ENCODE measurements at places on chromosomes 12 and 14.

DNA sequence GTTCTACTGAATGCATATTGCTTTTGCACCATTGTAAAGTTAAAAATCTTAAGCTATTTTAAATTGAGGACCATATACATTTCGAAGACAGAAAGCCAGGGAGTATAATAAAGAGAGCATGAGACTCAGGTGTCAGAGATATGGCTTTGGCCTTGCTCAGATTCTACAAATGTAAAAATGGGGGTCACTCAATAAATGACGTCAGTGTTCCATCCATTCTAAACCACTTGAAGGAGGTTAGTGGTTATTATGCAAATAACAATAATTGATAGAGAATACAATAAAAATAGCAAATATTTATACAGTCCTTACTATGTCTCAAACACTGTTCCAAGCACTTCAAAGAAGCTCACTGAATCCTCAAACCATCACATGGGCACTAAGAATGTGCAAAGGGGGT is 20.1 kb downstream of the RTN1 start:
- no peak for DNase-seq

DNA sequence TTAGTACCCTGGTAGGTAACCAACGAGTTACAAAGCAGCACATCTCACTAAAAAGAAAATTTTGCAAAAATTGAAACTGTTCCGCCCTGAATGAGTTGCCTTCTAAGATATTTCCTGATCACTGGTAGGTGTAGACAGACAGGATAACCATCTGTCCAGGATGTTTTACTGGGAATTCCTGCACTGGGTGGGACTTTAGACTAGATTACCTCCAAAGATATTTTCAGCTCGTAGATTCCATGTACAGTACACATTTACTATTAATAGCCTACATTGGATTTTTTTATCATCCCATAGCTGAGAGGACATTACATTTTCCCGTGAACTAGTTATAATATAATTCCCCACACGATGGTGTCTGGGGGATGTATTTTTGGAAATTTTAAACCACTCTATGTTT is 139.6 kb downstream of the DYRK2 start:
- no peak for DNase-seq

DNA sequence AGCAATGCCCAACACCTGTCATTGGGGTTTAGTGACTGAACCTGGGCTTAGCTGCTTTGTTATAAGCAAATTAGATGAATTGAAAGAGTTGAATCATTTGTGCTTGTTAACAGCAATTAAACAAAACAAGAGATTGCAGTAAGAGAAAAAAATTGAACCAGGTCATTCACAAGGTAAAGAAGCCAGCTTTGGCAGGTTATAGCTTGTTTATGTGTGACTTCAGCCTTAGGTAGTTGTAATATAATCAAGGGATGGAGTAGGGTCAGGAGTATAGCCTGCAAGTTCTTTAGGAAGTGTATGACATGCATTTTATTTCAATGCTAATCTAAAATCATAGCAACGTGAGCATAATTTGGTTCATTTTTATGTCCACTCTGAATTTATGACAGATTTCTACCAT is 63.4 kb upstream of the PLEKHG3 start:
- DNase-seq: no peak

GRCh38 chr14:77141214-77142004 is at the start of gene ZDHHC22:
Gene ZDHHC22 (minus strand): TSS chr14:77141791. CDS start chr14:77139738, 2,053 bp downstream.
- no peak for DNase-seq

GRCh38 chr14:90079576-90079975 is 17.8 kb downstream of the KCNK13 start:
- no peak for DNase-seq

- no peak for DNase-seq
Measured at GRCh38 chr12:30757316-30757715, 2.6 kb upstream of the CAPRIN2 start.

DNA sequence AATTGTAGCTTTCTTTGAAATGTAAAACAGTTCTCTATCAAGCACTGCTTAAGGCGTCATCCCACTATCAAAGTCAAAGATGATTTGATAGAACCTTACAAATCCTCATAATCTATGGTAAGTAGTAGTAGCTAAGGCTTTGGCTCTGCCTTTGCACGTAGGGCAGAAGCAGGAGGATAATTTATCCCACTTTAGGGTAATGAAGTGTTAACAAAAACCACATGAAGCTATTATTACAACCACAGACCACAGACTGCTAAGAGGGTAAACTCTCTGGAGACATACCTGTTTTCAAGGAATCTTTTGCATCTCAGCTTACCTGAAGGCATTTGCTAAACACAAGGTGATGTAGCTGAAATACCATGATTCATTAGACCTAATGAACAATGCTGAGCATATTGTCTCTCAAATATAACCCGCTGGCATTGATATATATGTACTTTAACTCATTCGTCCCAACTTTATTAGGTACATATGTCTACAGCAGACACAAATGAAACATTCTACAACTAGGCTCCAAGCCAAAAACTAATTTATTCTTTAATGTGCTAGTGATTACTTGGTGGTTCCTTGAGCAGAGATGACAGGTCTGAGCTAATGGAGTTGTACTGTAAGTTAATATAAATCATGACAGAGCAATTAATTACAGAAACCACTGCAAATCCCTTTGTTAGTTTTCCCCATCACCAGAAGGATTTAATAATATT is 368.8 kb downstream of the ETNK1 start:
- no peak for DNase-seq

DNA sequence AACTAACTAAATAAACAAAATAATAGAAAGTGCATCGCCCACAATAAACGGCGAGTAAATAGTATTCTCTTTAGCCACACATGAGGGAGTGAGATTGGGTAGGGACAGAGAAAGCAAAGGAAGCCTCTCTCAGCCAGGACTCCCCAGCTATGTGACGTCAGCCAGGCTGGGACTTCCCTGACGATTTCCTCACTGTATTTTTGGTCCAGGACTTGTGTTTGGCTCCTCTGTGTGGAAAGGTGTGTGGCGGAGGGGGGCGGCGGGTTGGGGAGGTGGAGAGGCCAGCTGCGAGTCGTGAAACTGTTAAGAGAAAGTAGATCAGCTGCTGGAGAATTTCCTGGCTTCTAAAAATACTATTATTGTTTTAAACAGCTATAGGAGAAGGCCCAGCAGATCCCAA is 1124.6 kb downstream of the AACS start:
- DNase-seq: no peak

DNA sequence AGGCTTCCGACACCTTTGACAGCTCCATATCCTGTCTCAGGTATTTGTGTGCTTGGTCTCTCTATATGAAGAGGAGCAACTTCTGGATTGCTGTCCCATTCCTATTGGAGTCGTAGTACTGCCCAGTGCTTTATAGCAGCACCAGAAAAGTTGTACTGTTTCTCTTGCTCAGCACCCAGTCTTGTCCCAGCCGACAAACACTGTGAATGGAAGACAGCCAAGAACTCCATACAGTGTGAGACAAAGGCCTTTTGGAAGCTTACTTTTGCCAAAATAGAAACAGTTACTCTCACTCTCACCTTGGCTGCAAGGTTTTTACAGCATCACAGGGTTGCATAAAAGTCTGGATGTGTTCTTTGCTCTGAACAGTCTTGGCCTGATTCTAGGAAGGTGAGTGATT is 105.3 kb downstream of the TGFB3 start:
- DNase-seq: no peak

DNA sequence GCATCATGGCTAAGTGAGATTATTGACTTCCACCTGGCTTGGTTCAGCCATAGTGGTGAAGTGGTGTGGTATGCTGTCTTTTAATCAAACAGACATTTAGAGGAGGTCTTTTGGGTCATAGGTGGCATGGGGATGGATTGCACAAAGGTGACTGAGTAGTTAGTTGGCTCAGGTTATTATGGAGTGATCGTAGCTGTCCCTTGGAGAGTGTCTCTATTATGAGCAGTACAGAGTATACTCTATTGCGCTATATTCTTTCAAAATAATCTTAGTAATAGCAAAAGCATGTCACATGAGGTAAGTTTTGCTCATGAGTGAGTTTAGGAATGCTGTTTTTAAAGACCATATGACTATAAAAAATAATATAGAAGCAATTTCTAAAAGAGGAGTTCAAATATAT is 60.4 kb downstream of the RASSF8 start:
- DNase-seq: no peak

DNA sequence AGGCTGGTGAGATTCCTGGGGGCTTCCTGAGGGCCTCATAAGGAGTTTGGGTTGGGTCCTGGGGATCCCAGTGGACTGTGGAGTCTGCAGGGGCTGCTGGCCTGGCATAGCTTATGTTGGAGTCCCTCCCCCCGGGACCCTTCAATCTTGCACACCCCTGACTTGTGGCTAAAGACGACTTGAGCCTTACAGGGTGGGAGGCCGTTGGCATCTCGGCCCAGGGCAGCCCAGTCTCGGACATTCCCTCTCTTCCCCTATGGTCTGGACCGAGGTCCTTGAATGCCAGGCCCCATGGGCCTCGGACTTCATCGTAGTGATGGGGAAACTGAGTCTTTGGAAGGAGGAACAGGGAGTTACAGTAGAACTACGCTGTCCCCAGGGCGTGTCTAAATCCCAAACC is 12.5 kb downstream of the RTL1 start:
- DNase-seq: no peak

DNA sequence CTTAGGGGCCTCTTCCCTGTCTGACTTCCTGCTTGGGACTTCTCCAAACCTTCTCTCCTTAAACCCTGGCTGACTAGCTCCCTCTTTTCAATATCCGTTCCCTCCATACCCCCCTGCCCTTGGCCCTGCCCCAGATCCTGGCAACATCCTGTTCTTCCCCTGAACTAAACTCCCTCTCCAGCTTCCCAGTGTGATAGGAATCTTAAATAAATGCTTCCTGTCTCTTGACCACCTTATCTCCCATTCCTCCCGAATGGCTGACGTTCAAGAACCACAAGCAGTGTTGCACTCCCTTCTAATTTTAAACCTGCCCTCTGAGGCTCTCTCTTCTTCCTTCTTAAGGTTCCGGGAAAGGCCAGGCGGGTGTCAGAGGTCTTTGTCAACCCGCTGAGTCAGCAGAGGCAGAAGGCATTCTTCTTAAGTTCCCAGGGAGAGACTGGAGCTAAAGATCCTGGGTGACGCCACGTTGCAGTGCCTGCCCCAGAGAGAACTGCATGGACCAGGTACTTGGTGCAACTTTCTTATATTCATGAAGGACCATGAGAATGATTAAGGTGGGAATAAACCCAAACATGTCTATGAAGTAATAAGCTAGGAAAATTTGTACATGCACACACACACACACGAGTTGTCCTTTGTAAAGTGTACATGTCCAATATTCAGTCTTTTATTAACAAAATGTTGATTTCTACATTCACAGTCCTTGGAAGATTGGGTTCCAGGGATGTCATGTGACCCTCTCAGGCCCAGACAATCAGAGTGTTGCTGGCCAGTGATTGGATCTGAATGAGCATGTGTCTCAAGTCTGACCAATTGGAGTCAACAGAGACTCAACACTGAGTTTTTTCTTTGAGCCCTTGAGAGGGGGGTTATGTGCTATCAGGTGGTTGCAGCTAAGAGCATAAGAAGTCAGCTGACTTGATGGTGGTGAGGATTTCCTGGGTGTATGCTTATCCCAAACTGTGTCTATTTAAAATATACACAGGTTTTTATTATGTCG is 420.2 kb upstream of the TBX3 start:
- DNase-seq: no peak

- no peak for DNase-seq
Measured at GRCh38 chr12:67826946-67827720, 162.1 kb upstream of the IFNG-AS1 start.

GRCh38 chr14:104294983-104295680 is 156.7 kb downstream of the KIF26A start:
- no peak for DNase-seq

GRCh38 chr12:43282106-43282505 is 269.9 kb downstream of the ADAMTS20 start:
- no peak for DNase-seq

DNA sequence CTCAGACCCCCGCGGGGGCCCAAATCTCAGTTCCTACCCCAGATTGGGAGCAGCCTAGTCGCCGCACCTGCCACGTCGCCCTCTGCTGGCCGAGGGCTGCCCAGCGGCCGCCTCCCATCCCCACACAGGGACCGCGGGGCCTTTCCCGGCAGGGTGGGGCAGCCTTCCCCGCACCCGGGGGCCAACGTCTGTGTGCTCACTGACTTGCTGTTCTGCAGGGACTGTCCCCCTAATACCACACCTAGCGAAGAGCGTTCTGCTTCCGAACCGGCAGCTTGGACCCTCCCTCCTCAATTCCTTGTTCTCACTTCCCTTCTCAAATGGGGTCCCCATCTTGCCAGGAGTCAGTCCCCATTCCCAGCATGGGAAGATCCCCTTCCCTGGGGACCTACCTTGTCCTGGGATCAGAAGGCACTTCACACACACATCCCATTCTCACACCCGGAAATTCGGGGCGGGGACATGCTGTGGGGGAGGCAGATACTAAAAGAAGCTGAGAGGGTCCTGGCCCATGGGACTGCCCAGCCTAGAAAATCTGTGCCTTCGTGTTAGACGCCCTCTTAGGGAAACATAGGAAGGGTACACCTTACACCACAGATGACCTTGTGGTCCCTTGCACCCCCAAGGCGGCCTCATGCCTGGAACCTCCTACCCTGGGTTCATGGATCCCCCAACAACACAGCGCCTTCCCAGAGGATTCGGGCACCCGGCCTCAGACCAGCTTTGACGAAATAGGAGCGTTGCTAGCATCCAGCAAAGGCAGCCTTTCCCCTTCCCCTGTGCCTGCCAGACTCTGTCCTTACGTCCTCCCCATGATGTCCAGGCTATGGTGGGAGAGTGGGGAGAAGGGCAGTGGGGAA is 16.4 kb downstream of the ACVRL1 start:
- DNase-seq: peak; percentile 4

All from stimulated activated CD4-positive, alpha-beta T cell treated with anti-CD3 and anti-CD28 coated beads, TNF-alpha, amount 100 ng/mL, for 1 hour (primary cell).